Putamen (tissue), 1 donor: ENCODE measurements at places on chromosomes 16 and 17.

DNA sequence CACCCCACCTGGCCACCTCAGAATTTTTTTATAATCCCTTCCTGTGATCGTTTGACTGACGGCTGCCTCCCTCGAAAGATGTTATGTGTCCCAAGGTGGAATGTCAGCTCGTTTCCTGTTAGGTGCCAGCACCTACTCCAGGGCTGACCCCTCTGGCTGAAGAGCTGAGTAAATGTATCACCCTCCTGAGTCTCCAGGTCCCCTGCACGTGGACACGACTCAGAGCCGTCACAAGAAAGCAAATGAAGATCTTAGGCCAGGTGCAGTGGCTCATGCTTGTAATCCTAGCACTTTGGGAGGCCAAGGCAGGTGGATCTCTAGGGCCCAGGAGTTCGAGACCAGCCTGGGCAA, 273.2 kb downstream of the C16orf95 start:
- DNase-seq: no peak

DNA sequence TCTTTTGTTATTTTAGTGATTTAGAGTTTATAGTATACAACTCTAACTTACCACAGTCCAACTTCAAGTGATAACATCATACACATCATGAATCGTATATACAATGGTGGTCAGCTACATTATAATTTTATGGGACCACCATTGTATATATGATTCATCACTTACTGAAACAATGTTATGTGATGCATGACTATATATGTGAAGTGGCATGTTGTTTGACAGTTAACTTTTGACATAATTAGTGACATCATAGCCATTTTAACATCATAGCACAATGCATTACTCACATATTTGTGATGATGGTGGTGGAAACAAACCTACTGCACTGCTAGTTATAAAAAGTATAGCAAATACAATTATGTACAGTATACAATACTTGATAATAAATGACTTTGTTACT, 21.9 kb downstream of the DYNLL2 start:
- DNase-seq: no peak

DNA sequence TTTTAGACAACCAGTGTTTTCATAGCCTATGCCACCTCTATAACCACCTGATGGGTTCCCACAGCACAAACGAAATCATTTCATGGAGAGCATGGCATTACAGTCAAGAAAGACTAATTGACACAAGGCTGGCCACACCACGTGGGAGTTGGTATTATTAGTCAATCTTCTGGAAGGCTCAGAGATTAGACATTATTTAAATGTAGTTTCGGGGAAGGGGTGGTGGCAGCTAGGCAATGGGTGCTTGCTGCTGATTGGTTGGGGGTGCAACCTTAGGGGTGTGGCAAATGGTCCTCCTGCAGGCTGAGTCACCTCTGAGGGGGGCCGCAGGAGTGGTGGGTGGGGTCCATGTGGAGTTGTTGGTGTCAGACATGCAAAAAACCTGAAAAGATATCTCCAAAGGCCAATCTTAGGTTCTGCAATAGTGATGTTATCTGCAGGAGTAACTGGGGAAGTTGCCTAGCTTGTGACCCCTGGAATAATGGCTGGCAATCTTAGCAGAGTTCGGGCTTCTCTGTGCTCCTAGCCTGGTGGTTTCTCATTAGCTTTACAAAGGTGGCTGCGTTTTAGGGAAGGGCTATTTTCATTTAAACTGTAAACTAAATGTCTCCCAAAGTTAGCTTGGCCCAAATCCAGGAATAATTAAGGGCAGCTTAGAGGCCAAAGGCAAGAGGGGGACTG, 4.6 kb downstream of the TEN1 start:
- no peak for DNase-seq

DNA sequence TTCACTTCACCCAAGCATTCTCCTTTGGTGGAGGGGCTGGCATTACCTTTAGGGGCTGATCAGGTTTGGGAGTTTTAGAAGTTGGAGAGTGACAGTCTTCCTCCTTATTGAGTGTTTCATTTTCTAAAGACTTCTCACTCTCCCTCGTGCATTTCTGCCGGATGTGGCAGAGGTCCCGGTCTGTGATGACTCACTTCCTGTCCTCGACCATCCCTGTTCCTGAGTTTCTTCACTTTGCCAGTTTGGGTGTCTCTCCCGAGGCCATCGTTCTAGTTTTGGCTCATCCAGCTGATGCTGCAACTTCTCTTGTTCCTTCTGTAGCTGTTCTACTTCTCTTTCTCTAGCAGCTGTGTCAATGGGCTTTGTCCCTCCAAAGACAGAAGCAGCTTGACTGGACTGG, 104.3 kb downstream of the PHKB start:
- peak; percentile 5 for DNase-seq

DNA sequence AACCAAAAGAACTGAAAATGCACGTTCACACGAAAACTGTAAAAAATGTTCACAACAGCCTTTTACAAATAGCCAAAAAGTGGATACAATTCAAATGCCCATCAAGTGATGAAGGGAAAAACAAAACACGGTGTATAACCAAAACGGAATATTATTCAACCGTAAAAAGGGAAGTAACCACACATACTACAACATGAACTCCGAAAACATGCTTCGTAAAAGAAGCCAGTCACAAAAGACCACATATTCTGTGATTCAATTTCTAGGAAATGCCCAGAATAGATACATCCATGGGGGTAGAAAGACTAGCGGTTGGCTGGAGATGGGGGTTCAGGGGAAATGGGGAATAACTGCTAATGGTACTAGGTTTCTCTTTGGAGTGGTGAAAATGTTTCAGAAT, 81.5 kb upstream of the TRAP1 start:
- no peak for DNase-seq

- DNase-seq: peak; percentile 59
These were observed at the start of gene CACNG4 for GRCh38 chr17:66963909-66964771. Gene CACNG4, plus strand, starts transcription at chr17:66964707. Its CDS starts 205 bp downstream, at chr17:66964912.

DNA sequence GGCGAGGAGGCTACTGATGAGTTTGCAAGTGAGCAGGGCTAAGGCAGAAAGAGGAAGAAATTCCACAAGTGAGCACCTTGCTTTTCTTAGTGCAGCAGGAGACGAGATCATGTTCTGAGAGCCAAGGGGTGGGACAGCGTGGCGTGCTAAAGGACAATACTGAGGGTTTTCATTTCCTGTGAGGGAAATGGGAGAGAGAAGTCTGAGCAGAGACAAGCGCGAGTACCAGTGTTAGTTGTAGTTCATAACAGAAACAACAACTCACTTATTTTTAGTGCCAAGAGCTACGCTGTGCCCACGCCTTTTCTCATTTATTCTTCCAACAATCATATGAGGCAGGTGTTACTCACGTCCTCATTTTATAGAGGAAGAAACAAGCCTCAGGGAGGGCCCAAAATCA, 2.3 kb downstream of the SPACA3 start:
- DNase-seq: no peak

- no peak for DNase-seq
These were observed 15.0 kb downstream of the MYH13 start for GRCh38 chr17:10357768-10358167.

DNA sequence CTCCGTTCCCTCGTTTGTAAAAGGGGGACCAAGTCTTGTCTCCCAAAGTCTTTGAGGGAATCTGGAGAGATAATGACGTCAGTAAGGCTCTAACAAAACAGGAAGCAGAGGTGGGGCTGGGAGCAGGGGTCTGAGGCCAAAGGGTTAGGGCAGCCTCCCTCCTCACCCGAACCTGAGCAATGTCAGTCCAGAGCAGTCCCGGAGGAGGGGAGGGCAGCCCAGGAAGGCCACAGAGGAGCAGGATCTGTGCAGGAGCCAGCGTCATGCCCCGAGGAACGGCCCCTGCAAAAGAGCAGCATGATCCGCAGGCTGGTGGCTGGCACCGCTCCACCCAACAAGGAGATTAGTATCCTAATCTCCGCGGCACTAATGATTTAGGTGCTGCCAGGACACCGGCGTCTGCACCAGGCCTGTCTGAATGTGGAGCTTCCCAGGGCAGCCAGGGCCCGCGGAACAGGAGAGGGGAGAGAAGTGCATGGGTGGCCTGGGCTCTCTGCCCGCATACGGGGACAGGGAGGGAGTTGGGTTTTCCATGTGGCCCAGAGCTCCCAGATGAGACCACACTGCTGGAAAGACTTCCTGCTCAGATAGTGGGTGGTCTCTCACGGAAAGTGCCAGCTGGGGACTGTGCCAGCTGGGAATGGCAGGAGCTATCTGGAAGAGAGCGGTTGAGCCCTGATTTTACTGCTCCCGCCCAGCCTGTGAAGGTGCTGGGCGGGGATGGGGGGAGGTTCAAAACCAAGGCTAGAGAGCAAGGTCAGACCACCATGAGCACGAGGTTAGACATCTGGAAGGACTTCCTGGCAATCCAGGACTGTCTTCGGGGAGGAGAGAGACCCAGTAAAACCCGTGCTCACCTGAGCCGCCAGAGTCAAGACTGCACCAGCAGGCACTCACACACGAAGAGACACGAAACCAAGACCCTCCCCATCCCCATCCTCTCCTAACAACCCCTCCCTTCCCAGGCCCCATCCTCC, 11.0 kb upstream of the KRT17 start:
- no peak for DNase-seq

DNA sequence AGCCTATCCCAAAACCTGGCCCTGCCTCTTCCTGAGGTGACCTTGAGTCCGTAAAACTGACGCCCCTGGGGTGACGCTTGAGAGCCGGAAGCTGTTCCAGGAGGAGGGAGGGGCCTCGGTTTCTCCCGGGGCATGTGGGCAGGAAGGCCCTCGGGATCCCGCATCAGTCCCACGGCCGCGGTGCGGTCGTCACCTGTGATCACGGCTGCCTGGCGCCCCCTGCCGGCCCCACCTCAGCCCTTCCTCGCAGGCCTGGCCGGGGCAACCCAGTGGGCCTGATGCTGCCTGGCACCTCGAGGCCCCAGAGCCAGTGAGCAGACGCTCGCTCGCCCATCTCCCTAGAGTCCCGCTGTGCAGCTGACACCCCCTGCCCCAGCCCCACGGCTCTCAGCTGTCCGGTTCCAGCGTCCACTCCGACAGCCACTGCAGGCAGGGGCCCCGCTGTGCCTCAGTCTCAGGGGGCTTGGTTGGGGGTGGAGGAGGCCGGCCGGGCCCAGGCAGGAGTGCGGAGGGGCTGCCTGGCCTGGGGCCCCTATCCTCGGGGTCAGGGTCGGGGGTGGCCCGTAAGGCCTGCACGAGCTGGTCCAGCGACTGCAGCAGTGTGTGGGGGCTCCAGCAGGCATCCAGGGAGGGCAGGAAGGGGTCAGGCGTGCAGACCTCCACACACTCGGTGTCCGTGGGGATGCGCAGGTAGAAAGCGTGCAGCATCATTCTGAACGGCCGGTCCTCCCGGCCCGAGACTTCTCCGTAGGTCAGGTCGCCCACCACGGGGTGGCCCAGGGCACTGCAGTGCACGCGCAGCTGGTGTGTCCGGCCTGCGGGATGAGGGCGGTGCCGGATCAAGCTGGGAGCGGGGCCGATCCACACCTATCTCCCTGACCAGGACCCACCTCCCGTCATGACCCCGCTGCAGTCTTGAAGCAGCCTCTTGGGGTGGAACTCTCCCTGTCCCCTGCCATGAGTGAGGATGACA, 2.3 kb downstream of the RPUSD1 start:
- DNase-seq: no peak

GRCh38 chr17:20955427-20956323, 87.1 kb downstream of the USP22 start:
- DNase-seq: no peak

DNA sequence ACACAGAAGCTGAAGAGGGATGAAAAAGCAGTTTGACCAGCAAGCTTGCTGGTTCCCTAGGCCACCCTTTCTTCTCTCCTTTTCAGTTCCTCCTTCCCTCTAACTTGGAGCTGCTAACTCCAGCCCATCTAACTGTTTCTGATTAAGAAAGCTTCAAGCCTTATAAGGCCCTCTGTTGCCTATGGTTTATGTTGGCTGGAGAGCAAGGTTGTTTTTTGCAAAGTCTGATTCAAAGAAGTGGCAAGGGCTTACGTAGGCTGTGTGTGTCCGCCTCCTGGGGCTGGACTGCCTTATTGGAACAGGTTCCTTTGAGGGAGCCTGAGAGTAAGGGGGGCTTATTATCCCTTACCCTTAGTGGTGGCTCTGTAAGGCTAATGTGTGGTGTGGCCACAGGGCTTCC, 7.1 kb downstream of the AKAP1 start:
- no peak for DNase-seq

DNA sequence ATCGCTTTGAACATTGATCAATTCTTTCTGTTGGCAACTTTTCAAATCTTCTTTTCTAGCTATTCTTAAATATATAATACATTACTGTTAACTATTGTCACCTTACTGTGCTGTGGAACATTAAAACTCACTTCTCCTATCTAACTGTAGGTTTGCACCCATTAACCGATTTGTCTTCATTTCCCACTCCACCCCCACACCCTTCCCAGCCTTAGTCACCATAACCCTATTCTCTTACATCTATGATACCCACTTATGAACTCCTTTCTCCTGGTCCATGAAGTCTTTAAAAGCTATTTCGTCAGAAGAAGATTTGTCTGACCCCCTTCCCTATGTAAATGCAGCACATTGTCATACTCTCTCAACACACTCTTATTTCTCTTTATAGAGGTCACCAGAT, 993.4 kb upstream of the EEF2KMT start:
- DNase-seq: peak; percentile 59
